ENCODE measurements at places on chromosomes 12 and 14.

DNA sequence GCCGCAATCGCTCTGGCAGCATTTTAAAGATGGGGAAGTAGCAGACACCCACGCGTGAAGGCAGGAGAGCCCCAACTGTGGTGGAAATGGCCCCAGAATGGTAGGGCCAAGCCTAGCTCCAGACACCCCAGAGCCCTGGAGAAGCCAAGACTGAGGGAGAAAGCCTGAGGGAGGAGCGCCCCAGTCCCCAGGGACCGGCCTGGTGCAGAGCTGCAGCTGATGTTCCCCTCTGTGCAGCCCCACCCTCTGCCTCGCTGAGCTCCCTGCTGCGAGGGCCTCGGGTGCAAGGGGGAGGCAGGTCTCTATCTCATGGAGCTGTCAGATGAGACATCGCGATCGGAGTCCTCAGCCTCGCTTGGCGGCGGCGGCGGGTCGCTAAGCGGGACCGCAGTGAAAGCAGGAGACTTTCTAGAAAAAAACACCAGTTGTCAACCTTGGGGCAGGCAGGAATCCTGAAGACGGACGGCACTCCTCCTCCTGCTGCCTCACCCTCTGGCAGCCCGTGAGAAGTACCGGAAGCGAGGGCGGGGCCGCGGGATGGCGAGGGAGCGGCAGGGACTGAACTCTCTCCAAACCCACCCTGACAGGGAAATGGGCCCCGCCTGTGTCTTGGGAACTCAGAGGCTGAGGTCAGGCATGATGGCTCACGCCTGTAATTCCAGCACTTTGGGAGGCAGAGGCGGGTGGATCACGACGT lies 6.0 kb downstream of the GAPDH start:
- peak; percentile 85 for DNase-seq

GRCh38 chr12:69981881-69982475 lies 157.0 kb downstream of the MYRFL start:
- no peak for DNase-seq

DNA sequence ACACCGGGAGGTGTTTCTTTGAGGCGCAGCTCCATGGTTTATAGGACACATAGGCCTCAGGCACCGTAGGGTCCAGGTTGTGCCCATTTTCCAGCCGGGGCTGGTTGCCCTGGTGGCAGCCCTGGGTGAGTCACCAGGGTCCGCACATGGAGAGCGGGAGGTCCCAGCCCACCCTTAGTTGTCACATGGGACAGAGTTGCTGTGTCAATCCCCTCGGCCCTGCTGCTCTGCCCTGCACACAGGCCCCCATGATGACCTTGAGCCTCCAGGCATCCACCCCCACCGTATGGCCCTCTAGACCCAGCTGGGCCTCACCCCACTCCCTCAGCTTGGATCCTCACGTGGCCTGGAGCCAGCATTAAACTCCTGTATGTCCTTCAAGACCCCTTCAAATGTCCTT lies 7.7 kb downstream of the TRMT61A start:
- no peak for DNase-seq

GRCh38 chr12:22173177-22173576 lies 127.2 kb downstream of the CMAS start:
- no peak for DNase-seq

- no peak for DNase-seq
Observed at GRCh38 chr12:64635356-64635998, 25.2 kb downstream of the RASSF3 start.

All from H54 (cell line).